ENCODE measurements at places on chromosomes 6 and 20.

DNA sequence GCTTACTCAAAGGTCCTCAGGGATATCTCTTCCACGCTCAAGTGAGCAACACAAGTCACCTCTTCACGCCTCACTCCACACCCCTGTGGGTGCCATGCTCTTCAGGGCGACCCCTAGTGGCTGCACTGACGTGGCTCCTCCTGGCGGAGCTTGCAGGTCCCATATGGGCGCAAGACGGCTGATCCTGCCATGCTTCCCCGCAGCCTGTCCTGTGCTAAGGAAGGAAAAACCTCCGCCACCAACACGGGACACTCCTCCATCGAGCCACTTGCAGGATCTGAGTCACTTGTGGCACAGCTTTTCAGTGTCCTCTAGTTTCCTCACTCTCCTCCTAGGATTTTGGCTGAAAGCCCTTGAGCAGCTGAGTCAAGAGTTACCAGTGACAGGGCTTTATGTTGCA is 90.7 kb downstream of the KHDC1L start:
- DNase-seq = peak; percentile 18

- no peak for DNase-seq
Measured at GRCh38 chr6:56148488-56149186, 98.7 kb downstream of the COL21A1 start.

DNA sequence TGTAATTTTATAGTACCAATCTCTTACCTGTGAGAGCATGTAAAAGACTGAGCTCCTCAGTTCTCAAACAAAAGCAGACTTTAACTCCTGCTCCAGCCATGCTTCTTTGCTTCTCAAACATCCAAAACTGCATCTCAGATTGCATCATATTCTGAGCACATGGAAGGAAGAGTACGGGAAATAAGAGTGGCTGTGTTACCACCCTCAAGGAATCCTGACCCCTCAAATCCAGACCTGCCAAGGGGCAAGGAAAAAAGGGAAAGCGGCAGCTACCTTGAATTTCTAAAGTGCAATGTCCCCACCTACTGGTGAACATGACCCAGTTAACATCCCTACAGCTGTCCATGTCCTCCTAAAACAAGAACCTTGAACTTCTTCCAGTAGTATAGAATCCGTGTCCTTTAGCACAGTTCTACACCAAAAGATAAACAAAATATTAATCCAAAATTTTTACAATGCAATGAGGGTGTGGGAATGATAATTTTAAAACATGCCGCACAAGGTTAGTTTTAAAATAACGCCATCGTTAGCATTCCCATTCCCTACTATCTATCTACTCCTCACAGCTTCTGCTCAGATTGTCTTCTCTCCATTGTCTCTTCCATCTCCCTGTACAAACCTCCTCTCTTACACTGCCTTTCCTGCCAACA is 34.1 kb upstream of the HLA-DQB1 start:
- DNase-seq = peak; percentile 39

GRCh38 chr6:47416396-47417345 is 60.9 kb upstream of the CD2AP start:
- no peak for DNase-seq

- no peak for DNase-seq
Measured at GRCh38 chr6:128371136-128371535, 149.3 kb downstream of the PTPRK start.

DNA sequence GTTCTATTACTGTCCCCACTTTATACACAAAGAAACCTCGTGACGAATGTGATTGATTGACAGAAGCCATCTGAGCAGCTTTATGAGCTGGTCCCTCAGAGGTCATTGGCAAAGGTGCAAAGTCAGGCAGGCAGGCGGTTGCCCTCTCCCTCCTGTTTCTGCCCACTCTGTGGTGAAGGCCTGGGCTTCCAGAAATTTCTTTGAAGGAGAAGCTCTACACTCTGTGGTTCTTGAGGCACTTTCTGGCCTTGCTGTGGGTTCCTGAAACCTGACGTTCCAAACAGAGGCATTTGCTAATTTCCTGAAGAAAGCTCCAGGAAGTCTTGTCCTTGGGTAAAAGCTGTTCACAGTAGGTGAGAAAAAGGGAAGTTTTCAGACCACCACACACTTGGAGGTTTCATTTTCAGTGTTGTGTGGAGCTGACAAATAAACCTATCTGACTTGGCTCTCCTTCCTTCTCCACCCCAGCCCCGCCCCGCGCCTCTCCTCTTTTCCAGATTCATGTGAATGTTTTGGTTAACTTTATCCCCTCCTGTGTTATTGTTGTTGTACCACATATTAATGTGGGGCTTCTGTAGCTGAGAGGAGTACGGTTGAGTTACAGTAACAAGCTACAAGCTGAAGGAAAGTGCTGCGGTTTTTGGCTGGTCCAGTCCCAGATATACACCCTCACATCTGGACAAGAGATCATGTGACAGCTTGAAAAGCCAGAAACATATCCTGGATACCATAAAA is 274.1 kb downstream of the CLIC5 start:
- no peak for DNase-seq

DNA sequence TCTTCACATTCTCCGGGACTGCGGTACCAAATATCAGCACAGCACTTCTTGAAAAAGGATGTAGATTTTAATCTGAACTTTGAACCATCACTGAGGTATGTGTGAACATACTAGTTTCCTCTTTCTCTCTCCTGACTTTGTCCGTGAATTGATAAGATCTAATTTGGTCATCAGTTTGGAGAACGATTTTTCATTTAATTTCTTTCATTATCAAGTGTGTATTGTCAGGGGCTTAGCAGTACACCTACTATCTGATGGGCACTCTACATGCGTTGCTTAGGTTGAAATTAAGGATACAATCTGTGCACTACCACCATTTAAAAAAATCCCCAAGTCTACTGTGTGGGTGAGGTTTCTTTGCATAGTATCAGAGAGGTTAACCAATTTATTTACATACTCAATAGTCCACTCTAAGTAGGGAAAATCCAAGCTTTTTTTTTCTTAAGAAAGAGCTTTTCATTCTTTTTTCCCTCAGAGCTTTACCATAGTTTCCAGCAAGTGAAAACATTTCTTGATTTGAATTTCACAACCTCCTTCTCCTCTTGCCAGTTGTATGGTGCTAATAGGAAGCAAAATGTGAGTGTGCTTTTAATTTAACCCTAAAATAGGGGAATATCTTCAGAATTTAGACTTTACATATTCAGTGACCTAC is 105.4 kb upstream of the ESR1 start:
- DNase-seq = no peak

DNA sequence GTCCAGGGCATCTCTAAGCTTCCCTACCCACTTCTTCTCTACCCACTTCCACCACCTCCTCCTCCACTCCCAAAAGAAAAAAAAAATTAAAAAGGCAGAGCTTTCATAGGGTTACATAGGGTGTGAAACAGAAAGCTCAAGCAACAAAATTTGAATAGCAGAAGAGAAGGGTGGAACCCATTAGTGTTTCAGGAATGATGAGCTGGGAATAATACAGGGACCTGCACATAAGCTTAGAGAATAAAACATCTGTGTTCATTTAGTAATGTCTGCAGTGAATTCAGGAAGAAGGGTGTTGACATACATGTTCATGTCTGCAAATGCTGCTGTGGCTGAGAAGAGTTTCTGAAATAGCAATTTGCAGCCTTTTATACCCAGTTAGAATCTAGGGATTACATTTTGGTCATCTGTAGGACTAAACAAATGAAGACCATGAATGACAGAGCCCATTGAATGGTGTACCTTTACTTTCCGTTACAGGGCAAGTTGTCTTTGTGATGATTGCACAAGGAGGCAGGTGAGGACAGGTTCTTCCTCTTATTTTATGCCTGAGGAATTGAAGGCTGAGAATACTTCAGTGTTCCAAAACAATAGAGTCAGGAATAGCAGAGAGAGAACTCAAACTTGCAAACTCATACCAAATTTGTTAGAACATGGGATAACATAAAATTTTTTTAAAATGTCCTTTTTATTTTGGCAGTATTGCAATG is 975.1 kb downstream of the TFAP2A start:
- no peak for DNase-seq

- peak; percentile 54 for DNase-seq
Measured at GRCh38 chr6:27312146-27312949, at the start of gene POM121L2. Gene POM121L2 (minus strand): TSS chr6:27312273. CDS start chr6:27312170, 103 bp downstream.

DNA sequence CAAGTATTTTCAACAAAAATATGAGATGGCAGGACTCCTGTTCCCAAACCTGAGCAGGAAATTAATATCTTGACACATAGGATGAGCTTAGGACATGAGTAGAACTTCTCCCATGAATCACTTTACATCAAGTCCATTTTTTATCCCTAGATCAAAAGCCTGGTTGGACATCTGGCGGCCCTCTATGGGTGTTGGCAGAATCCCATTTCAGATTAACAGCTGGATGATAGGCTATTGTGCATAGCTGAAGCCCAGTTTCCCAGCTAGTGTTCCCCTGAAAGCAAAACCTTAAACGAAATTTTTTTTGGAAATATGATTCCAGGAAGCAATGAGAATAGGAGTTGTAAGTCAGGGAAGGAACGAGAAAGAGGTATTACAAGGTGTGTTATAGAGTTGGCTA is 449.4 kb upstream of the CHD6 start:
- no peak for DNase-seq

DNA sequence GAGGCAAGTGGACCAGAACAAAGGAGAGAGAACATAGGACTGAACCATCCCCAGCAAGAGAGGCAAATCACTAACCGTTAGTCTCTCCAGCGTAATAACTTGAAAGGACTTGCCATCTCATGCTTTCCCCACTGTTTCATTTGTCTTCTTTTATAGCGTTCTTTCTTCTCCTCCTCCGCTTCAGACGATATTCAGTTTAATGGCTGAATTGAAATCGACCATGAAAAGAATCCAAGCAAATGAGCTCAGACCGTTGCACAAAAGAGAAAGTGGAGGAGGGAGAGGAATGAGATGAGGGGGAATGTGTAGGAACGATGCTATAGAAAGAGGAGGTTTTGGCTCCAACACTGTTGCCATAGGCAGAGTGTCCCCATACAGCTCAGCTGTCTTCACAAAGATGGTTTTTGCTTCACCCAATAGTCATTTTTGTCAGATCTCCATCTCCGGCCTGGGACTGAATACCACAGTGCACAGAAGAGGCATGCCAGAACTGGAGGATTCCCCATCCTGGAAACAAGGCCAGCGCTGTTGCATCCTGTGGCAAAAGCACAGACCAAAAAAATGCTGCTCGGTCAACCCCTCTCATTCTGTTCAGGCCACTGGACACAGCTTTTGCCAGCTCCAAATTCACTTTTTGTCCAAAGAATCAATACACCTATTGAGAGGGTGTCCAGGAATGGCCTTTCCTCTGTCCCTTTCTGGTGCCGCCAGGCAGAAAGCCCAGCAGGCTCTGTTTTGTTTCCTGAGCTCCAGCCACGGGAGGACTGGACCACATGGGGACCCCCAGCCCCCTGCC is 176.1 kb downstream of the ID4 start:
- no peak for DNase-seq

Measured in HT1080 (cell line).